ENCODE measurements at places on chromosomes 2 and 18. TPM values are rescaled to one million over a fixed set of nuclear protein-coding genes. Genes with fewer than 3 reads are reported as not detected.

DNA sequence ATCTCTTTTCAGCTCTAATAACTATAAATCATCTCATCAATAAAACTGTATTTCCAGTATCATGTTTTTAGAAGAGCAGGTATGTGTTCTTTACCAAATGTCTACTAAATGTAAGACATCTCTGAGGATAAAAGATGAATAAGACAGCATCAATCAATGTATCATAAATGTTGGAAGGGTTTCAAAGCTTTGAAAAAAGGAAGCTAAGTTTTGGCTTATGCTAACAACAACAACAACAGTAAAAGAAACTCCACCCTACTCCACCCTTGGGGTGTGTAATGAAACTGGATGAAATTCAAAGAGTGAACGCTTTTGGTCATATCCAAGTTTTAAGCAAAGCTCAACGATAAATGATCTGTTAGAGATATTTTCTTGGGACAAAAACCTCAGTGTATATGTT is 17.1 kb downstream of the PRKD3 start:
- peak; percentile 16 for DNase-seq

DNA sequence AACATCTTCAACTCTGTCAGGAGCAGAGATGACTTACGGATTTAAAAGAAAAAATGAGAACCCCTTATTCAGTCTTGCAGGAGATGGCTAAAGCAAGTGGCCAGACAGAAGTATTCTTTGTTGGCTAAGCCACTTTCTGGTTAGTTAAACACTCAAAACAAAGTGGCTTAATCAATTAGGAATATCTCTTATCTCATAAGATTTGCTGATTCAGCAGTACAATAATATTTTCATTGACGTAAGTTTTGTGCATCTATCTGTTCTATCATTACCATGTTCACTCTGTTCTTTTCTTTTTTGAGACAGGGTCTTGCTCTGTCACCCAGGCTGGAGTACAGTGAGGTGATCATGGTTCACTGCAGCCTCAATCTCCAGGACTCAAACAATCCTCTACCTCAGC is 342.0 kb downstream of the EN1 start:
- DNase-seq = no peak

DNA sequence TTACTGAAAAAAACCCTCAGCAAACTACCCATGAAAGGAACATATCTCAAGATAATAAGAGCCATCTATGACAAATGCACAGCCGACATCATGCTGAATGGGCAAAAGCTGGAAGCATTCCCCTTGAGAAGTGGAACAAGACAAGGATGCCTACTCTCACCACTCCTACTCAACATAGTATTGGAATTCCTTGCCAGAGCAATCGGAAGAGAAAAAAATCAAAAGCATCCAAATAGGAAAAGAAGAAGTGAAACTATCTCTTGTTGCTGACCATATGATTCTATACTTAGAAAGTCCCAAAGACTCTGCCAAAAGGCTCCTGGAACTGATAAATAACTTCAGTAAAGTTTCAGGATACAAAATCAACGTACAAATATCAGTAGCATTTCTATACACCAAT is 40.6 kb upstream of the MSTN start:
- DNase-seq = no peak

DNA sequence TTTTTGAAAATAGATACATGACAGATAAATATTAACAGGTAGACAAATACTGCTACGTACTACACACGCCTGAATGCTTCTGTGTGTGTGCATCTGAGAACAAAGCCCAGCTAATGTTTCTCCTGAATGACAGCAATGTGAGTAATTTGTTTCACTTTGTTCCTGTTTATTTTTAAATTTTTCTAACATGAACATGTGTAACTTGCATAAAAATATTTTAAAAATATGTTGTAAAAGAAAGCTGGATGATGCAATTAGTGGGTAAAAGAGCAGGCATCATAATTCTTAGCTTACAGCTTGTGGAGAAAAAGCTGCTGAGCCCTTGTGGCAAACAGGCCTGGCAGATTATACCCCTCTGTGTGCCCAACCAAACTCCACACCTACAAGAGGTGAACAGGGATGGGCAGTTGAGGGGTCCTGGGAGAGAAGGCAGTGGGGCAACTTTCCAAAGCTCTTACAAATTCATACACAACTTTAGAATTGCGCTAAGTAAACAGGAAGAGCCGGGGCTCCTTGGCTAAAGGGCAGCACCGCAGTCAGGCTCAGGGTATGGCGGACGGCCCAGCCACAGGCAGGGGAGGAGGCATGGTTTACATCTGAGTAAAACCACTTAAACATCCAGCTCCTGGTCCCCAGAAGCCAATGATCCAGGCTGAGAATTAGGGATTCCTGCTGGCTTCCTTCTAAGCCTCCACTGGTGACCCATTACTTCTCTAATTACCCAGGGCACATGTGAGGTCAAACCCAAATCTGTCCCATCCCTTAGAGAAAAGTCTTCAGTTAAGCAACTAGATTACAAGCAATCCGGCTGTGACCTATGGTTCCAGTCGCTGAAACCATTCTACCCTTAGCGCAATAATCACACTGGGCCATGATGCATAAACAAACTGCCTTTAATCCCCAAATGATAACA is 14.0 kb downstream of the PXDN start:
- no peak for DNase-seq

DNA sequence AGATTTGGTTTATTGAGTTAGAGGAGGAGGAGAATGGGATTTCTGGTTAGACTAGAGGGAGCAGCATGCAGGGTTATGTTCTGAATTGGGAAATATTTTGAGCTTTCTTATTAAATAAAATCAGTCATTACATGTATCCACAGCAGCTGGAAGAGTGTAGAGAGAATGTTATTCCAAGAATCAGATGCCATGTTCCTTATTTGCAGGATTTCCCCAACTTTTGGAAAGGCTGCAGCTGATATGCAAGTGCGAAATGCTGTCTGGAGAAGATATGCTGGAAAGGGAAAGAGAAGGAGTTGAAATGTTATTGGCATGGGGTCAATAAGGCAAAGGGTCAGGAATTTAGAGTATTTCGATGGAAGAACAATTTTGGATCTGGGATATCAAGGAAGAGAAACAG is 255.8 kb downstream of the MTX2 start:
- no peak for DNase-seq

DNA sequence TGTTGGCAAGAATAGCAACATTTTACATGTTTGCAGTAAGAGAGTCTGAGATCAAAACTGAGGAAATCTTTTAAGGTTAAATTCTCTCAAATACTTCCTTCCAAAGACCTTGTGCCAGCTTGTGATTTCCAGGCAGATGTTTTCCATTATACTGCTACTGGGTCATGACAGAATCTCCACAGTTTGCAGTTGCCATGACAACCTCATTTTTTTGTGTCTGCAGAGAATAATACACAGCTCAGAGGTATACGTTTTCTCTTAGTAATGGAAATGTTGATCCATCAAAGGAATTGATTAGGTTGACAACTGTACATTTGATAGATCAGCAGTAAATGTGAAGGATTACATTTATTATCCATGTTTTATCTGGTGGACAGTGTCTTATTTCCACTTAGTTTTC is 29.1 kb upstream of the CSRNP3 start:
- no peak for DNase-seq

- no peak for DNase-seq
Observed at GRCh38 chr2:9767656-9768281, 75.5 kb upstream of the TAF1B start.

- no peak for DNase-seq
Observed at GRCh38 chr18:79815657-79816056, 17.9 kb downstream of the KCNG2 start.

GRCh38 chr18:76565238-76566173 is 70.5 kb upstream of the ZNF516 start:
- peak; percentile 51 for DNase-seq

DNA sequence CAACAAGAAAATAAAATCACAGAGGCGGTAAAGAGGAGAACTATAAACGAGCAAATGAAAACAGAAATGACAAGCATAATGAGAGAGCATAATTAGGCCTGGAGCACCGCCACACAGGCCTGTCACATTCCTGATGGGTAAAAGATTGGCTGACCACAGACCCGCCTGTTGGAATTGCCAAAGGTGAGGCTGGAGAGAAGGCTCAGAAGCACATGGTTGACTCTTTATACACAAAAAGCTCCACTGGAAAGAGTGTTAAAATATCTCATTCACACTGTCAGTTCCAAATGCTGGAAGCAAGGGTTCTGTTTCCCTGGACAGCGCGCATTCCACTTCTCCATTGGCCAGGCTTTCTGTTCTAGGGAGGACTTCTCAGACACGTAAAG is 5.9 kb upstream of the LGALSL start:
- no peak for DNase-seq

DNA sequence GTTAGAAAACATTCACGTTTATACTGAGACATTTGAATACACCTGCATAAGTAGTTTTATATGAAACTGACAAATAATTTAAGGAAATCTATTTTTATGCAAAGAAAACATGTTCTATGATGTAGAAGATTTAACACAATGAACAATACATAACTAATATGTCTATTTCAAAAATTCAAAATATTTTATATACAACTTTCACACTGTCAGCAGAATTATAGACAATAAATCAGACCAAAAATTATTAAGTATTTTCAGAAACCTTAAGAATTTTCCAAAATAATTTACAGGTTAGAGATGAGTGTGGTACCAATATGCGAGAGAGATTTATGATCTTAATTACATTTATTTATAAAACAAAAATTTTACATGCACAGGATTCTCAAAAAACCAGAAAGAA is 1561.0 kb upstream of the ZEB2 start:
- no peak for DNase-seq

GRCh38 chr2:134671513-134671912 is 47.3 kb downstream of the TMEM163 start:
- no peak for DNase-seq

- no peak for DNase-seq
Observed at GRCh38 chr2:237714690-237715458, 83.7 kb upstream of the RBM44 start.

GRCh38 chr2:238726670-238727584 is 121.0 kb upstream of the TWIST2 start:
- DNase-seq = no peak

DNA sequence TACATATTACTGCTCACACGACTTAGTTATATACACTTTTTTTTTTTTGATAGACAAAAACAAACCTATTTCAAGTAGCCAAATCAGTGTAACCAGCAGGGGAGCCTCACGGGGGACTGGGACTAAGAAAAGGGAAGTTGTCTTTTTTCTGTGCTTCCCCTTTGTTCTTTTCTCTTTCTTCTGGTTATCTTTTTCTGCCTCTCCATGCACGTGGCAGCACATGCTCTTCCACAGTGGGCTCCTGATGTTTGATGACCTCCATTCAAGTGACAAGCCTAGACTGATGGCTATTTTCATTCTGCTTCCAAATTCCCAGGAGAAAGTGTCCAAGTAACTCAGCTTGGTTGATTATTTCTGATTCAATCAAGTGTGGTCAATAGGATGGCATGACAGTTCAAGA is 98.2 kb upstream of the STK39 start:
- no peak for DNase-seq

GRCh38 chr2:105744091-105744908 is 412 bp upstream of the NCK2 start:
- DNase-seq = peak; percentile 70

GRCh38 chr18:9474108-9474982 is 968 bp upstream of the RALBP1 start:
- DNase-seq = no peak

DNA sequence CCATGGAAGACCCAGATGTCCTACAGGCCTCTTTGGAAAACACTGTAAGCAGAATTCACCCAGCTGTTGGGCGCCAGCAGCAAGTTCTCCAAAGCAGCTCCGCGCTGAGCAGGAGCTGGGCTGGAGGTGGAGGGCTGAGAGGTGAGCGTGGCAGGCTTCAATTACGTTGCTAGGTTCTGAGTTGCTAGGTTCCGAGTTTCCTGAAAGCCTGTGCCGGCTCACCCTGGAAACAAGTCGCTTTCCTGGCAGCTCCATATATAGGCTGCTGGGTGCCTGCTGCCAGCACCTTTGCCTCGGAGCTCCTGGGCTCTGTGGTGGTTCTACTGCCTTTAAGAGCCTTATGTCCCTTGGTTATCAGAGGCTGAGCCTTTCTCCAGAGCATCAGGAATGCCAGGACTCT is 14.4 kb upstream of the EGR4 start:
- no peak for DNase-seq

GRCh38 chr2:177666408-177666807 is 273.8 kb downstream of the AGPS start:
- no peak for DNase-seq

DNA sequence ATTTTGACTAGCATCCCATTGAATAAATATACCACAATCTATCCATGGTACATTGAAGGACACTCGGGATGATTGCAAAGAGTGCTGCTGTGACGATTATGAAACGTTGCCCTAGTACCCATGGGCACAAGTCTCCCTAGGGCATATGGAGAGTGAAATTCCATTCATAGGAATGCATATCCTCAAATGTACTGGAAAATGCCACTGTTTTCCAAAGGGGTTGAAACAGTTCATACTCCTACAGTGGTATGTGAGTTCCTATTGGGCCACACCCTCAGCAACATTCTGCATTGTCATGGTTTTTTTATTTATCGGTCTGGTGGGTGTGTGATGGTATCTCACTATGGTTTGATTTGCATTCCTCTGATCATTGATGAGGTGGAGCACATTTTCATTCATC is 130.6 kb downstream of the TWIST2 start:
- DNase-seq = no peak

DNA sequence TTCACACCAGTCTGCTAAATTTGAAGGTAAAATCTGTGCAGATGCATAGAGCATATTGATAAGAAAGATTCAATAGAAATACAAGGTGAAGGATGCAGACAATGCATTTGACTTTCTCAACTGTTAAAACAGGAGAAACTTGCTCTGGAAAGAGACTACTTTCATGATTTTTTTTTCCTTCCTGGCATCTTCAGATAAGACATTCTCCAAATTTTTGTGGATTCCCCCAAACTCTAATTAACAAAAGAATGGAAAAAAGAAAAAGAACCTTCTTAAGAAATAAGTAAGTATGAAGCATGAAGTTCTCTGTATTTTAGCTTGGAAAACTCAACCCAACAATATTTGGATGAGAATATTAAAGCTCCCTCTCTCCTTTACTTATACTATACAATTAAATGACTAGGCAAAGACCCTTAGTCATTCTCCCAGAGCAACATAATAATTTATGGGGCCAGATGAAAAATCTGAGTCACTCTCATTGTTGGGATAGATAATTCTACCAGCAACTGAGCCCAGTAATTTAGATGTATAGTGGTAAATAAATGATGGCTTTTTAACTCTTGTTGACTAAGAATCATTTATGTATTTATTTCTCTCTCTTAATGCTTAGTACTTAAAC is 298.7 kb upstream of the COL3A1 start:
- DNase-seq = no peak

GRCh38 chr2:215728504-215729065 is 284.8 kb downstream of the MREG start:
- DNase-seq = no peak

ECEL1 gene
- 0.24 TPM for total RNA-seq

RAB6C gene
- 0.17 TPM for total RNA-seq

MDH1B gene
- total RNA-seq = 0.34 TPM

SERPINB11 gene
- total RNA-seq = not detected

MTCL1 gene
- total RNA-seq = 15.4 TPM

SERPINB13 gene
- not detected for total RNA-seq

REG3G gene
- not detected for total RNA-seq

COBLL1 gene
- total RNA-seq = 26.1 TPM

SERPINB12 gene
- not detected for total RNA-seq

LYG2 gene
- total RNA-seq = not detected

SLC11A1 gene
- total RNA-seq = 5.3 TPM

BCS1L gene
- 32.9 TPM for total RNA-seq

DRC1 gene
- not detected for total RNA-seq

C2orf66 gene
- total RNA-seq = not detected

COLEC11 gene
- 2.2 TPM for total RNA-seq

TMX3 gene
- 31.0 TPM for total RNA-seq

SELENOI gene
- total RNA-seq = 28.0 TPM

CAPN14 gene
- 0.09 TPM for total RNA-seq

PAX8 gene
- 4.8 TPM for total RNA-seq

TBC1D8 gene
- 17.7 TPM for total RNA-seq

All from mucosa of descending colon (tissue), 3 donors.